ENCODE measurements at places on chromosomes 2 and 18.

GRCh38 chr2:144996225-144996795, 476.4 kb upstream of the ZEB2 start:
- DNase-seq = no peak

GRCh38 chr2:147829106-147829505, 15.7 kb upstream of the ACVR2A start:
- DNase-seq = no peak

GRCh38 chr2:135169900-135170753, 118.0 kb downstream of the RAB3GAP1 start:
- no peak for DNase-seq

GRCh38 chr18:2979871-2980790, 32.8 kb downstream of the LPIN2 start:
- no peak for DNase-seq

- DNase-seq = no peak
Measured at GRCh38 chr2:134275058-134275862, 21.4 kb downstream of the MGAT5 start.

DNA sequence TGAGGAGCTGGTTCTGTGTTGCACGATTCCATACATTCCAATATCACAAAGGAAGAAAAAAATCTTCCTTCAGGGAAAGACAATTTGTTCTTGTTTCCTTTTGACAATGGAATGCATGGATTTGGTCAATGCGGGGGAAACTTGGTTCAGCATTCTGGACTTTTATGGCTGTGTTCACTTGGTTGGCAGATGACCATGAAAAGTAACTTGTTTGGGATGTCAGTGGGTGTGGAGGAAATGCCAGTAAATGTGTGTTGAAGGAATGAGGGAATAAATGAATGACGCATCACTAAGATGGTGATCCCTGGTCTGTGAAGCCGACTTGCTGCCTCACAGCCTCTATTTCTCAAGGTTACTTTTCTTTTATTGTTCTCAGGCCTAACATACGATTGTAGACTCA, 53.7 kb downstream of the THUMPD2 start:
- no peak for DNase-seq

- no peak for DNase-seq
Measured at GRCh38 chr2:169303579-169304305, 58.6 kb downstream of the LRP2 start.

GRCh38 chr18:35624146-35624545, 42.6 kb downstream of the GALNT1 start:
- no peak for DNase-seq

DNA sequence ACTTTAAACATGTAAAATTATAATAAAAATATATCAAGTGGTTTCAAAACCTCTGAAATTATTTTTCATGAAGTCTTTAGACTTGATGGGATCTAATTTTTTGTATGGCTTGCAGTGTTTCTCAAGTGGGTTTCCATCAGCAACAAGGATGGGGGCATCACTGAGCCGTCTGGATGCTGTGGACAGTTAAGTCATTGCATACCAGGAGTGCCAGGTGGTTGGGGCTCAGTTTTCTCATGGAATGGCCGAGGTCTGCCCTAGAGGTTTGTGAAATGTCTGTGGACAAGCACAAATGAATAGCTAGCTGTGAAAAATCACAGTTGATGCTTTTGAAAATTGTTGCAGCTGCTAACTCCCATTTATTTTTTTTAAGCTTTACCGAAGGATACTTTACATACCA, 1.7 kb downstream of the PRELID3A start:
- DNase-seq = no peak

GRCh38 chr2:15912203-15912602, 28.1 kb upstream of the MYCN start:
- DNase-seq = no peak

- DNase-seq = no peak
Measured at GRCh38 chr2:62920070-62920469, 130.6 kb upstream of the OTX1 start.

GRCh38 chr18:69400253-69400975, at the start of gene DOK6:
TSS of gene DOK6 (plus strand) at chr18:69400888.
- no peak for DNase-seq

GRCh38 chr2:24211408-24211807, 36.6 kb downstream of the FAM228A start:
- DNase-seq = no peak

GRCh38 chr2:212078103-212078502, 460.5 kb downstream of the ERBB4 start:
- DNase-seq = no peak

DNA sequence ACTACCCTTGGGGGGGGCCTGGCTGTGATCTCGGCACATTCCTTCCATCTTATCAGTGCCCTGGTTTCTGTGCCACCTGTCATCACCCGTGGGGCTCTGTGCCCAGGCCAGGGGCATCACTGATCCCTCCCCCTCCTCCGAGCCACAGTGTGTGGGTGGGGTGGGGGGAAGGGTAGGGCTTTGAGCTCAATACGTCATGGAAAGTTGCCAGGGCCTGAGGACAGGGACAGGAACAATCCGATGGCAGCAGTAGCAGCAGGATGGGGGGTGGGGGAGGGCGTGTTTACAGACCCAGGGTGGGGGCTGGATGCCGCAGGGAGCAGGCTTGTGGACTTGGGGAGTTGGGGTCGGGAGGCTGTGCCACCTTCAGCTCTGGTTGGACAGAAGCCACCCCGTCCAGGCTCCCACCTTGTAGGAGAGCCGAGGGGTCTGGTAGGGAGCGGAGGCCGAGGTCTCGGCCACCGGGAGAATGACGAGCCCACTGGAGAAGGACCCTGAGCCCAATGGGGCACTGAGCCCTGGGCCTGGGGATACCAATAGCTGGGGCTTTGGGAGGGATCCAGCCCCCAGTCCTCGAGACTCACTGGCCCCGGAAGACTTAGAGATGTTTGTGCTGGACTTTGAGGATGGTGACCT, 3.5 kb downstream of the SLC4A3 start:
- DNase-seq = no peak

- DNase-seq = no peak
Measured at GRCh38 chr2:191622374-191623320, 55.3 kb upstream of the NABP1 start.

DNA sequence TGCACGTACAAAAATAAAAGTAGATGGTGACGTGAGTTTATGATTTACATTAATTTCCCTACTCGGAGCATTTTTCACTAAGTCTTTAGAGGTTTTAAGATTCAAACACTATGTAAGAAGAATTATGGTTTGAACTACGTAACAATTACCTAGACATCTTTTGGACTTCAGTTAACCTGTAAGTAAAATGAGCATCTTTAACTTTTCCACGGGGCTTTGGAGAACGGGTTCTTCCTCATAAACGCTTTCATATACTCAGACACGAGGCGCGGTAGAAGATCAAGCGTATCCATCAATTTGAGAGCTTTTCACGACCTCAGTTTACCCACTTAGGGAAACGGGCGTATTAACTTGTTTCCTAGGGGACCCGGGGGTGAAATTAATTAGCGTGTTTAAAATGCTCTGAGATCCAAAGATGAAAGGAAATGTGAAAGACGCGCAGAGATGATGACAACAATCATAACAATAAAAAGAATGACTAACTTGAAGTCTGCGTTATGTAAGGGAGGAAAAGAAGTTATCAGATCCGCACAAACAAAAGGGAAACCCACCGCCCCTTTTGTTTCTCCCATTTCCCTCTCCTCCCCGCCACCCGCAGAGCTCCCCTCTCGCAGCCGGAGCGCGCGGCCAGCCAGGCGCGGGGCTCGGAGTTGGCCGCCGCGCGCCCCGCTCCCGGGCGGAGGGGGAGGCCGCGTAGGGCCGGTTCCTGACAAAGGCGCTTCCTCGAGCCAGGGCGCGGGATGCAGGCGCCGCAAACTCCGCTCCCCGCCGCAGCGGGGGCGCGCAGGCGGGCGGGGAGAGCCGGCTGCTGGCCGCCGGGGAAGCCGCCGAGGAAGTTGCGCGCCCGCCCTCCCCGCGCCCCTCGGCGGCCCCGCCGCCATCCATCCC, 807 bp downstream of the PELI1 start:
- peak; percentile 18 for DNase-seq

GRCh38 chr2:3486047-3487027, 33.0 kb downstream of the ADI1 start:
- DNase-seq = no peak

- DNase-seq = no peak
Measured at GRCh38 chr2:52311862-52312261, 1279.9 kb upstream of the NRXN1 start.

DNA sequence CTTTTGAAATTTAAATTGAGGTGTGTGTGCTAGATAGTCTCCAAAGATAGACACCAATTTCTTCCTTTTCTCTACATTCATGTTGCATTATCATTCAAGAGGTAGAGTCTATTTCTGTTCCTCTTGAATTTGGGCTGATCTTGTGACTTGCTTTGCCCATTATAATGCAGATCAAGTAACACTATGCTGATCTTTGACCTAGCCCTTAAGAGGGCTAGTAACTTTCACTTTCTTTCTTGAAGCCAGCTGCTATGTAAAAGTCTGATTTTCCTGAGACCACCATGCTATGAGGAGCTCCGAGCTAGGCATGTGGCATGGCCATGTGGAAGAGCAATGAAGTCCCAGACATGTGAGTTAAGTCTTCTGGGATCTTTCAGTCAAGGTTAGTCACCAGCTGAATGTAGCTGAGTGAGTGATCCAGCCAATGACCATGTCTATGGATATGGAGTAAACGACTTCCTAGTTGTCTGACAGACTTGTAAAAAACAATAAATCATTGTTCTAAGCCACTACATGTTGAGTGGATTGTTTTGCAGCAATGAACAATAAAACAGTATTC, 189.4 kb upstream of the CWC22 start:
- no peak for DNase-seq

GRCh38 chr2:111117598-111118480, 2.9 kb upstream of the BCL2L11 start:
- DNase-seq = peak; percentile 63

GRCh38 chr2:190948671-190949070, 65.3 kb downstream of the STAT1 start:
- no peak for DNase-seq

- no peak for DNase-seq
Measured at GRCh38 chr2:84701880-84702279, 179.0 kb downstream of the TRABD2A start.

DNA sequence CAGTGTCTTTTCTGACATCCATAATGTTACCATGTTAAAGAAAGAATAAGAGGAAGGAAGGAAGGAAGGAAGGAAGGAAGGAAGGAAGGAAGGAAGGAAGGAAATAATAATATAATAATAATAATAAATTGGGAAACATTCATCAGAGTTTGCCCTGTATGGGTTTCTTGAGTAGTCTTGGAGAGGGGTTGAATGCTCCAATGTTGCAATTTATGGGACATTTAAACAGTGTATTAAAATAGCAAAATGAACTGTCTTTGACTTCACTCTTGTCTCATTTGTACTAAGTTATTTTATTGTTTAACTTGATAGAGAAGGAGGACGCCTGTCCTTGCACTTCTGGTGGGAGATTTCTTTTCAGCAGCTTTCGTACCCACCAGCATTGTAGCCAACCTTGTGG, 277.7 kb downstream of the RNF144A start:
- DNase-seq = no peak

DNA sequence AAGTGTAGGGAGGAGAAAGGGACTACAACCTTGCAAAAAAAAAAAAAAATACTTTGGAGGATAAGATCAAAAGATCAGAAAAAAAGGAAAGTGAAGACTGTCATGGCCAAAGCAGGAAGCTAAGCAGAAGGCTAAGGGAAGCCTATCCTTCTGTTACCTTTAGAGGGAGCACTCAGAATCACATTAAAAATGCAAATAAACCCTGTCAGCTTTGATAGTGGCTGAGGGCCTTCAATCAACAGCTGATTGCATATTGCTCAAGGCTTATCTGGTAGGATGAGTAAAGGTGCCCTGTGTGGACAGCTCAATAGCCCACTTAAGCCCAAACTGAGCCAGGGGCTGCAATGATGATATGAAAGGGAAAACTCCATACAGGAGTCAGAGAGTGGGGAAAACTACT, 1021.2 kb downstream of the LRP1B start:
- no peak for DNase-seq

DNA sequence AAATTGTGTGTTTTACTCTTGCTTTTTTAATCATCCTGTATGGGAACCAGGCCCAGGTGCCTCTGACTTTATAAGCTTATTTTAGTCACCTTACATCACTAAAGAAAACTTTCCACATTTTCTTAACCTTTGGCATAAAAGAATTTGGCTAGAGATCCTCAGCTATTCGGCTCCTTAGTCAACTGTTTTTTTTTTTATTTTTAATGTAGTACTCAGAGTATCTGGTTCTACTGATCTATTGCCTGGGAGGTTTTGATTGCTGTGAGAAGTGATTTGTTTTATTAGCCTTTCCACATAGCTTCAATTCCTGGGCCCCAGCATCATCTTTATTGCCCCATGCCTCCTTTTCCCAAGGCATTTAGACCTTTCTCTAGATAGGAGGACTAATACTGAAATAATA, 121.0 kb downstream of the MYO1B start:
- no peak for DNase-seq

DNA sequence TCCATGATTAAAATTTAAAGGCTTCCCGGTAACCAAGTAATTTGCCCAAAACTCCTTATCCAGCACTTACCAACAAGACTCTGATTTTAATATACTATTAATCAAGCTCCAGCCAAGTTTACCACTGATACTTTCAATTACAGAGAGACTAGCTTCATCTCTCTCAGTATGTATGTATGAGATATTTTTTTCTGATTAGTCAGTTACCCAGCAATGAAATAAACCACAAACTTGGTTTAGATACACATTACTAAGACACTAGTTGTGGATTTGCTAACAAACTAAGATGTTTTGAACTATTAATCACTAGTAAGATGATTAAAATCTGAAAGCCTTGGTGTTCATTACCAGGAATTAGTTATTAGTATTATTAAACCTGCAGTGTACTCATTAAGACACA, 1272.2 kb upstream of the ACVR2A start:
- no peak for DNase-seq

- DNase-seq = no peak
Measured at GRCh38 chr18:56066524-56067213, 478.7 kb upstream of the TCF4 start.

DNA sequence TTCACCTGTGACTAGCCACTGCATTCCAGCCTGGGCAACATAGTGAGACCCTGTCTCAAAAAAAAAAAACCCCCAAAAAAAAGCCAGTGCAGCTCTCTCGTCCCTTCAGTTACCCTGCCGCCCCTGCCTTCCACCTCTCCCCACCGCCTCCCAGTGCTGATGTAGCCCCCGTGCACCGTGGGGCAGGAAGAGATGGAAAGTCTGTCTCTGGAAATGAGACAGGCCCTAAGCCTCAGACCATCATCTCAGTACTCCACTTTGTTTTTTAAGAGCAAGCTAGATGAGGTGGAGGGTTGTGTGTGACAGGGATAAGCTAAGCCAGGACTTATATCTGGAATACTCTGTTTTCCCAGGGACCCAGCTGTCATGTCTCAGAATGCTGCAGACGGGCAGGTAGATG, 32.0 kb downstream of the MERTK start:
- DNase-seq = no peak

All from HL-60 (cell line).